Stimulated activated CD8-positive, alpha-beta memory T cell treated with anti-CD3 and anti-CD28 coated beads, Interleukin-7, amount 100 ng/mL, for 48 hours (primary cell): ENCODE measurements at places on chromosomes 4 and X.
A peak's percentile ranks its signal among the peaks of the same experiment; 100 is the strongest.

GRCh38 chr4:152106781-152107321 is 346.0 kb upstream of the GATB start:
- DNase-seq = no peak

- DNase-seq = no peak
Observed at GRCh38 chr4:95547715-95548471, 880 bp downstream of the UNC5C start.

- DNase-seq = no peak
Observed at GRCh38 chrX:105821471-105822121, 743 bp upstream of the NRK start.

GRCh38 chr4:8189551-8190466 is 9.3 kb upstream of the SH3TC1 start:
- DNase-seq = no peak

DNA sequence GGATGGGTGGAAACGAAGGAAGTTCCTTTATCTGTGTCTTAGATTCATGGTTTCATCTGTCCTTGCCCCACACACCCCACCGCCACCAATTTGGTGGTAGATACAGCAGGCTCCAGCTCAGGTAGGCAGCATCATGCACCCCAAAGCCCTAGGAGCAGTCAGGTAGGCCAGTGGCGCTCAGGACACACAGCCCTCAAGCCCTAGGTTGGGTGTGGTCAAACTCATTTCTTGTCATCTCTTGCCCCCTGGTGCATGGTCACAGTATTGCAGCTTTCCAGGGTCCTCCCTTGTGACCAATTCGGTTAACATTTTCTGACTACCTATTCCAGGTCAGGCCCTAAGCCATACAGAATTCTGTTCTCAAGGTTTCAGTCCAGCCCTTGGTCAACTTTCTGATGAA is 14.5 kb upstream of the PRRG3 start:
- peak; percentile 20 for DNase-seq

- DNase-seq = no peak
Observed at GRCh38 chrX:77519765-77520164, 72.6 kb downstream of the FGF16 start.

- no peak for DNase-seq
Observed at GRCh38 chrX:16822723-16823122, 36.5 kb downstream of the TXLNG start.

DNA sequence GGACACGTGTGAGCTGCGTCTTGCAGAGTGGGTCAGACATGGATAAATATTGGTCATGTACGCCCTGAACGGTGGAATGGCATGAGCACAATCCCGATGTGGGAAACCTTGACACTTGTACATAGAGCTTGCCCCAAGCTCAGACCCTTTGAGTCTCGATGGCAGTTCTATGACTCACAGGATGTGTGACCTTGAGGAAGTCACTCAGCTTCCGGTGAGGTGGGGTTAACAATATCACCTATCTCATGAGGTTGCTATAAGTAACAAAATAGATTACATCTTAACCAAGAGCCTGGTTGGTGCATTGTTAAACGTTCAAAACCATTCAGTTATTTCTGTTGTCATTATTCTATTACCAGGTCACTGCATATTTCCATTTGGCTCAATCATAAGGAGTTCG is 109.1 kb upstream of the TBL1X start:
- no peak for DNase-seq

DNA sequence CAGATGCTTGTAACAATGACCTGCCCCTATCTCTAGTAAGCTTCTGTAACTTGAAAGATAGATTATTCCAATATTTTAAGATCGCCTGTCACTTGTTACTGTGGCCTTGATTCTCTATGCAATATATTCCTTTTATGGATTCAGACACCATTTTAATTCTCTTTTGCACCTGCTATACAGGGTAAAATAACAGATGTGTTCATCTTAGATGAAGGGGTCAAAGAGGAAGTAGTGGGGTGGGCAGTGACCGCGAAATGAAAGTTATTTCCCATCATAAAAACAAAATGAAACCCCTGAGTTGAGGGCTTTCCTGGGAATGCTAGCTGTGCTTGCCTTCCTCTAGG is 175.9 kb downstream of the TSPAN5 start:
- no peak for DNase-seq

DNA sequence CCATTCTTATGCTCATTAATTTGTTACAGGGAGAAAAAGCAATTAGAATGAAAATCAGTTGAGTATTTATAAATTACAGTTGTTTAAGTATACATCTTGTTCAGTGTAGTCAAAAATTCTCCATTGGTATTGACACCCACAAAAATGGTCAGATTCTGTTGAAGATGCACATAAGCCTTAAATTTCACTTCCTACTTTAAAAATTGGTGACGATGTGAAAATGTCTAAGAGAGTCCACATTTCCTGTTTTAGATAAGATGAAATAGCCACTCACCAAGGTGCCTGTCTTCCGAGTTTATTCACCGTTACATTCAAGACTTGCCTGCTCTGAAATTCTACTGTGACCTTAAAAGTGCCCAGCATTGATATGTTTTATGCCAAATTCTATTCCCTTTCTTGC is 93.6 kb downstream of the GPR143 start:
- DNase-seq = no peak

DNA sequence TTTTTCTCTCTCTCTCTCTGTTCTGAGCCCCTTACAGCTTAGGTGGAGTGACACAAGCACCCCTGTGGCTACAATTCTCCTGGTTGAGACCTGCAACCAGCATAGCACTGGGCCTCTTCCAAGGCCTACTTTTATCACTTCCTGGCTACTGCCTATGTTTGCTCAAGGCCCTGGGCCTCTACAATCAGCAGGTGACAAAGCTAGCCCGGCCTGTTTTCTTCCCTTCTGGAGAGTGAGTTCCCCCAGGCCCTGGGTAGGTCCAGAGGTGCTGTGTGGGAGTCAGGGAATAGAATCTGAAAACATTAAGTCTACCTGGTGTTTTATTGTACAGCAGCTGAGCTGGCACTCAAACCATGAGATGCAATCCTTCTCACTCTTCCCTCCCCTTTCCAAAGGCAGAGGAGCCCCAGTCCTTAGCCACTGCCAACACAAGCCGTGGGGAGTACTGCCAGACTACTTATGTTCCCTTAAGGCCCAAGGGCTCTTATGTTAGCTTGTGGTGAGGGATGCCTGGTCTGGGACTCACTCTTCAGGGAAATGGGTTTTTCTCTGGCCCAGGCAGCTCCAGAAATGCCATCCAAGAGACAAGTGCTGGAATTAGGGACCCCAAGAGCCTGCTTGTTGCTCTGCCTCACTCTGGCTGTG is 23.8 kb upstream of the MAGEC3 start:
- DNase-seq = no peak

- no peak for DNase-seq
Observed at GRCh38 chr4:122895336-122895995, 26.9 kb downstream of the NUDT6 start.

GRCh38 chr4:55184600-55185523 is 59.5 kb upstream of the KDR start:
- no peak for DNase-seq

GRCh38 chrX:1418901-1419544 is 27.1 kb upstream of the SLC25A6 start:
- no peak for DNase-seq

GRCh38 chrX:134520860-134521390 is 61.0 kb downstream of the HPRT1 start:
- DNase-seq = no peak

- no peak for DNase-seq
Observed at GRCh38 chrX:150253959-150254620, 109.0 kb upstream of the MAMLD1 start.

- DNase-seq = no peak
Observed at GRCh38 chrX:16999275-16999674, 52.8 kb downstream of the REPS2 start.

- no peak for DNase-seq
Observed at GRCh38 chr4:572594-572993, 3.5 kb downstream of the TMEM271 start.

DNA sequence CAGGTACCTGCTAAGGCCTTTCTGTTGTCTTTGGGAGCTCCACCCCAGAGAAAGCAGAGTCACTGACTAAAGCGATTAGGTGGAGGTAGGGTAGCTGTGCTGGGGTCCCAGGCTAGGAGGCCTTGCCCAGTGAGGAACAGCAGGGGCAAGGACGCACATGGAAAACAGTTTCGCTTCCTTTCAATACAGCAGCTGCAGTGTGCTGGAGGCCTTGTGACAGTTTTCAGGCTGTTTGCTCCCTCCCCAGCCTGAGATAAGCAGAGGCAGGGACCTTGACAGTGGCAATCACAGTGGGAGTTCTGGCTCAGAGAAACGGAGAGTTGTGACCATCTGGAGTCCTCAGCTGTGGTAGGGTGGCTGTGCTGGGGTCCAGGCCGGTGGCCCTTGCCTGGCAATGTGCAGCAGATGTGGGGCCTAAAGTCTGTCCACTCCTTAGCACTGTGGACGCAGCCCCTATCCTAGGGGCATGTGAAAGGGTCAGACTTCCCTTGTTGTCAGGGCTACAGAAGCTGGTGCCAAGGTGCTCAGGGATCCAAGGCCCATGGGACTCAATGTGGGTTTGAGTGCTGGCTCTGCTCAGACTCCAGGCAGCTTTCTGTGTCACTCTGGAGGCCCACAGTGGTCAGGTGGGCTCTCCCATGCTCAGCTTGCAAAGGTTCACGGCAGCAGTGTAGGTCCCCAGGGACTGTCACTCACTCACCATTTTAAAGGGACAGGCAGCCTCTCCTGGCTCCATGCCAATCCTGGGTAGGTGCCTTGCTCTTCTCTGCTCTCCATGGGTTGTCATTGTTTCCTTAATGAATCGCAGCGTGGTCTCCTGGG is 534.9 kb upstream of the FMR1 start:
- DNase-seq = no peak

- DNase-seq = no peak
Observed at GRCh38 chr4:126592088-126592487, 1040.7 kb upstream of the INTU start.

GRCh38 chr4:45317276-45317675 is 590.9 kb upstream of the GNPDA2 start:
- no peak for DNase-seq

GRCh38 chrX:133444952-133445831 is 29.9 kb upstream of the GPC4 start:
- DNase-seq = no peak

- DNase-seq = no peak
Observed at GRCh38 chrX:68203211-68203610, 230.1 kb downstream of the OPHN1 start.

DNA sequence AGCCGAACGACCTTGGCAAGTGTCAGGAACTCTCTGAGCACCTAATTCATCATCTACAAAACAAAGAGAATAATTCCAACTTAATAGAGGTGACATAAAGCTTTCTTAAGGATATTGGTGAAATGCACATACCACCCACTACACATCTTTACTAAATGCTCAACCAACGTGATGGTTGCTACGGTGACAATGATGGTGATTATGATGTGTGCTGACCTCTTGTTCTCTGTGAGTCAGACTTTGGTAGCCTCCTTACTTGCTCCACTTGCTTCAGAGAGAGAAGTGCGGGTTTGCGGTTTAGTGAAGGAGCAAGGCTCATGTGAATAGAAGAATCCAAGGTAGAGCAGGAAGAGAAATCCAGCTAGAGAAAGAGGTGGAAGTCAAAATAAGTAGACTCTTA is 52.8 kb upstream of the CLNK start:
- no peak for DNase-seq

DNA sequence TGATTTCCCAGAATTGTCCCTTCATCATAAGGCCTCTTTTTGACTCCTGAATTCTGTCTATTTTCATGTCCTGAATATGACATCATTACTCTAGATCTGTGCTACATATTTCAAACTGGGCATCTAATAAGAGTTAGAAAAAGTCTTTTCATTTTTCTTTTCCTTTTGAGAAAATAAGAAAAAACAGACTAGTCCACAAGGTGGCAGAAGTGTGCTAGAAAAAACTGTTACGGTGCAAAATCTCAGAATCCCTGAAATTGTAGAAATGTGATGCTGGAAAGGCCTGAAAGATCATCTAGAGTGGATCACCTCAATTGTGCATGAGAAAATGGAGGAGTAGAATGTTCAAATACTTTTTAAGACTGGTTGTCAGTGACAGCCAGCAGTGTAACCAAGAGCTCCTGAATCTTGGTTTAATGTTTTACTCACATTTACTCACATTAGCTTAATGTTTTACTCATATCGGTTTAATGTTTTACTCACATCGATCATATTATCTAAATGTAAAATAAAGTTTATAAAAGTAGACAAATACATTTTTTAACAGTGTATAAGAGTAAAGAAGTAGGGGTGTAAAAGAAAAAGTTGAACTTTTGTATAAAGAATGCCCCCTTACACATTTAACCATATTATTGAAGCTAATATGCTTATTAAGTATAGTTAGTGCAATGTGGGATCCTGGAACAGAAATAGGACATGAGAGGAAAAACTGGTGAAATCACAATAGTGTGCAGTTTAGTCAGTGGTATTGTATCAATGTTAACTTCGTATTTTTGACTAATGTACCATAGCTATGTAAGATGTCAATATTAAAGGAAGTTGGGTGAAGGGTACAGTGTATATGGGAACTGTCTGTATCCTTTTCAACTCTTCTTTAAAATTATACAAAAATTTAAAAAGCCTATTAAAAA is 15.2 kb downstream of the ASB11 start:
- no peak for DNase-seq

GRCh38 chrX:155028877-155029291 is 2.2 kb downstream of the FUNDC2 start:
- no peak for DNase-seq

GRCh38 chr4:6703786-6704185 is 5.9 kb downstream of the MRFAP1L1 start:
- DNase-seq = no peak

GRCh38 chr4:175772170-175772705 is 39.8 kb downstream of the GPM6A start:
- DNase-seq = no peak

DNA sequence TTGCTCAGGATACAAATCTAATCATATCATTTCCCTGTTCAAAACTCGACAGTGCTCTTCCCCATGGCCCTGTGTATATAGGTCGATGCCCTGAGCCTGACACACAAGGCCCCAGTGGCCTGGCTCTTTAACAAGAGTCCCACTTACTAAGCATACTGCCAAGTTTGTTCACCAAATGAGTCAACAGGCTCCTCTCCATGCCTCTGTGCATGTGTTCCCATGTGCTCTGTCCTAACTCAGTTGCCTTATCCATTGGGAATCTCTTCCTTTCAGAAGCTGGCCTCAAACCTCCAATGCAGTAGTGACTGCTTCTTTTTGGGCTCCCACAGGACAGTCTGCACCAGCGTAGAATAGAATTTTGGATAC is 18.9 kb upstream of the CXCR3 start:
- DNase-seq = no peak
